Esophagus muscularis mucosa (tissue), 4 donors: ENCODE measurements at places on chromosomes 2 and 18. TPM values are rescaled to one million over a fixed set of nuclear protein-coding genes. Genes with fewer than 3 reads are reported as not detected.

The LBX2 gene
- total RNA-seq = 0.32 TPM

The TEKT4 gene
- not detected for total RNA-seq

The CHCHD5 gene
- 21.9 TPM for total RNA-seq

The GNLY gene
- total RNA-seq = 0.84 TPM

The UGT1A5 gene
- total RNA-seq = not detected

The TEX44 gene
- total RNA-seq = not detected

The KIAA2012 gene
- total RNA-seq = not detected
